Stimulated activated CD4-positive, alpha-beta T cell treated with anti-CD3 and anti-CD28 coated beads, TNF-alpha, amount 100 ng/mL, for 4 hours (primary cell): ENCODE measurements at places on chromosomes 13 and 19.

GRCh38 chr19:47226426-47227351 lies 4.3 kb downstream of the BBC3 start:
- no peak for DNase-seq

- DNase-seq = no peak
These were observed 326.7 kb downstream of the SHISA2 start for GRCh38 chr13:25725104-25725503.

GRCh38 chr13:22240716-22241115 lies 569.8 kb downstream of the FGF9 start:
- no peak for DNase-seq

- no peak for DNase-seq
These were observed 25.4 kb downstream of the SLC25A15 start for GRCh38 chr13:40814803-40815202.

- DNase-seq = no peak
These were observed 3.8 kb downstream of the CBY2 start for GRCh38 chr13:45705918-45706317.

GRCh38 chr19:29329460-29330134 lies 116.6 kb upstream of the UQCRFS1 start:
- no peak for DNase-seq

DNA sequence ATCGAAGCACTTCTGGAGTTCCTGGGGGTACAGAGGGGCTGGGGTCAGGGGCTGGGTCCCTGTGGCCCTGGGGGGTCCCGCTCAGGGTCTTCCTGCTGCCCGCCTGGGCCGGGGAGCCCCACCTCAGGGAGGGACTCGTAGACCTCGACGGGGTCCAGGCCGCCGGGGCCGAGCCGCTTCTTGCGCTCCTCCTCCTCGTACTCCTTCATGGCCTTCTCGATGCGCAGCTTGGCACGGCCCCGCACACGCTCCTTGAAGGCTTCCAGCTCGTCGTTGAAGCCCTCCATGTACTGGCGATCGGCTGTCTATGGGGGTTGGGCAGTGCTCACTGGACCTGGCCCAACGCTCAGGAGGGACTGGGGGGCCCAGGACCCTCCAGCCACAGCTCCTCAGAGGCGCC lies 10.2 kb downstream of the CDC37 start:
- DNase-seq = no peak

DNA sequence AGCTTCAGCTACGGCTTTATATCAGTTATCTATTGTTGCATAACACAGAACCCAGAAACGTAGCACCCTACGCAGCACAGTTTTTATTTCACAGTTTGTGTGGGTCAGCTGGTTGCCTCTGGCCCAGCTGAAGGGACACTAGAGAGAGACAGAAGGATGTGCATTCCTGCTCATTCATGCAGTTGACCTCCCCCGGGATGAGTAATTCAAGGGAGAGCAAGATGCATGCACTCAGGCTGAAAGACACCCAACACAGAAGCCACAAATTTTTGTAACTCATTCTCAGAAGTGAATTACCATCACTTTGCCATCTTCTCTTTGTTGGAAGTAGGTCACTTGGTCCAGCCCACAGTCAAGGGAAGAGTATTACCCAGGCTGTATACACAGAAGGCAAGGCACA lies 89.5 kb downstream of the EFNB2 start:
- no peak for DNase-seq

GRCh38 chr13:79194272-79194671 lies 211.8 kb downstream of the RBM26 start:
- no peak for DNase-seq

- no peak for DNase-seq
These were observed 16.8 kb downstream of the CLEC17A start for GRCh38 chr19:14599548-14600147.

DNA sequence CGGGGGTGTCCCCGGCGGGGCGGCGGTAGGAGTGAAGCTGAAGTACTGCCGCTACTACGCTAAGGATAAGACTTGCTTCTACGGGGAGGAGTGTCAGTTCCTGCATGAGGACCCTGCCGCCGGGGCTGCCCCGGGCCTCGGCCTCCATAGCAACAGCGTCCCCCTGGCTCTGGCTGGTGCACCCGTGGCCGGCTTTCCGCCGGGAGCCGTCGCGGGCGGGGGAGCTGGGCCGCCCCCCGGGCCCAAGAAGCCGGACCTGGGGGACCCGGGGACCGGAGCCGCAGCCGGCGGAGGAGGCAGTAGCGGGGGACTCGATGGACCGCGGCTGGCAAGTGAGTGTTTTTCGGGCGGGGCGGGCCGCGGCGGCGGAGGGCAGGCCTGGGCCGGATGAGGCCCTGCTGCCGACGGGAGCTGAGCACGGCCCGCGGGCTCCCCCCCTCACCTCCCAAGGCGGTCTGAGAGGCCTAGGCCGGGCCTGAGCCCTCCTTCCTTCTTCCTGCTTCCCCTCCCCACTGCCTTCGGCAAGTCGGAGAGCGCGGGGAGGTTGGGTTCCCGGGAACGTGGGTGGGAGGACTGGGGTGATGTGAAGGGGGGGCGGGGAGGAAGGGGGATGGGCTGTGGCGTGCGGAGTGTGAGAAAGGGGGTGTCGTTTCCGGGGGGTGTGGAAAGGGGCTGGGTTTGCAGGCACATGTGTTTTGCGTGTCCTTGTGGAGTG lies 568 bp downstream of the PAN3 start:
- peak; percentile 84 for DNase-seq

DNA sequence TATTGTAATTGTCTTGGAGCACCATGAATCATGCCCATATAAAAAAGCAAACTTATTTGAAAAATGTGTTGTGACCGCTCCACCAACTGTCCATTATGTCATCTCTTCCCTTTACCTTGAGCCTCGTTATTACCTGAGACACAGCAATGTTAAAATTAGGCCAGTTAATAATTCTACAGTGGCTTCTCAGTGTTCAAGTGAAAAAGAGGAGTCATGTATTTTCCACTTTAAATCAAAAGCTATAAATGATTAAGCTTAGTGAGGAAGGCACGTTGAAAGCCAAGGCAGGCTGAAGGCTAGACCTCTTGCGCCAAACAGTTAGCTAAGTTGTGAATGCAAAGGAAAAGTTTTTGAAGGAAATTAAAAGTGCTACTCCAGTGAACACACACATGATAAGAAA lies 210.5 kb downstream of the GPC6 start:
- no peak for DNase-seq
